ENCODE measurements at places on chromosomes 1 and 21.

DNA sequence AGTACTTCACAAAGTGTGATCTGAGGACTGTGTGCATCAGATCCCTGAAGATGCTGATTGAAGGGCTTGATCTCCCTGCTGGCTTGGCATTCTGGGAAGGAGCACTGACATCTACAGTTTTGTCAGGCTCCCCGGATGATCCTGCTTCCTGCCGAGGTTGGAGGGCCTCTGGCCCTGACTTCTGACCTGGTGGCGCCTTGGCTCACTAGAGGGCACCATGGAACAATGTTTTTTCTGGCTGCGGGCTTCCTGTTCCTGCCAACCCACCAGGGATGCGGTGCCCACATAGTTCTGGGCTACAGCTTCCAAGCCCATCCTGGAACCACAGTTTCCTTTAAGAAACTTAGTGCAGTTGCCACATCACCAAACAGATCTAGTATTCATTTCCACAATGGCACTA is 38.8 kb upstream of the RASAL2 start:
- DNase-seq = no peak

- no peak for DNase-seq
Measured at GRCh38 chr1:116453906-116454305, 80.9 kb downstream of the ATP1A1 start.

- no peak for DNase-seq
Measured at GRCh38 chr1:214898161-214898560, 184.4 kb upstream of the KCNK2 start.

- no peak for DNase-seq
Measured at GRCh38 chr21:45991606-45992300, 10.2 kb downstream of the COL6A1 start.

DNA sequence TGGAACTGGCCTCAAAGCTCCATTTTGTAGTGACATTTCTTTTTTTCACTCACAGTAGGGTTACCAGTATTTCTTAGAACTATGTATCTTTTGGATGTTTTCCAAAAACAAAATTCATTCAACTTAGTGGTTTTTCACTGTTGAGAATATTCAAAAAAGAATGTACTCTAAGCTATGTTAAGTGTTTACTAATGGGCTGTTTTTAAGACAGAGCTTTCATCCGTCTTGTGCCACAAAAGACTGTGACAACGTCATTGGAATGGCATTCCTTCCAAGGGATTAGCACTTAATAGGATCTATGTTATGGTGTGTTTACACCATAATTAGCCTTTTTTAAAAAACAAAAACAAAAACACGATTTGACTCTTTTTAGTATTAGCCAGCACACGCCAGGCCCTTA is 66.8 kb downstream of the TTC3 start:
- DNase-seq = no peak

DNA sequence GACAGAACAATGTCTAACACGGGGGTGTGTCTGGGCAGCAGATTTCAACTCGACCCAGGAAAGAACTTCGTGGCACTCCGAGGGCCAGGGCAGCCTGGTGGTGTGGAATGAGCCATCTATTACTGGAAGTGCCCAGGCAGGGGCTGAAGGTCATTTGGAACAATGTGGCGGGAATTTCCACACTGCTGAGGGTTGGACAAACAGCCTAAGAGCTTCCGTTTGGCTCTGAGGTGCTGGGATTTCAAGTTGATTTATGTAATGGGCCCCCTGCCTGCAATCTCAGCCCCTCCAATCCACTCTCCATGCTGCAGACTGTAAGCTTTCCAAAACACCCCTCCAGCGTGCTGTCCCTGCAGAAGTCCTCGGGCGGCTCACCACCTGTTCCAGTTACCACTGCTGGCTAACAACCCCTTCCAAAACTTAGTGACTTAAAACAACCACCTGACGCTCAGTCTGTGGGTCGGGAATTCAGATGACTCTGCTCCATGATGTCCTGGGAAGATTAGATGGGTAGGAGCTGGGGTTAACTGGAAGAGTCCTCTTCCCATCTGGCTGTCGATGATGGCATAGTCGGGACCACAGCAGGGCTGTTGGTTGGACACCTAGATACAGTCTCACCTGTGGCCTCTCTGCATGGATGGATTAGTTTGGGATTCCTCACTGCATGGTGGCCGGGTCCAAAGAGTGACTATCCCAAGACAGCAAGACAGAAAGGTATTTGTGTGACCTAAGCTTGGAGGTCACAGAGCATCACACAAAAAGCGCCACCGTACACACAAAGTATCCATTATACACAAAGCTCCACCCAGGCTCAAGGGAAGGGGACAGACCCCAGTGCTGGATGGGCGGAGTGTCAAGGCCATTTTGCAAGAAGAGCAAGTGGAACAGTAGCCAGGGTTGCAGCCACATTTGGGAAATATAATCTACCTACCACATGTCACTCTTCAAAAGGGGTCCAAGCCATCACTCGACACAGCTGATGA is 89.7 kb upstream of the IFFO2 start:
- no peak for DNase-seq

DNA sequence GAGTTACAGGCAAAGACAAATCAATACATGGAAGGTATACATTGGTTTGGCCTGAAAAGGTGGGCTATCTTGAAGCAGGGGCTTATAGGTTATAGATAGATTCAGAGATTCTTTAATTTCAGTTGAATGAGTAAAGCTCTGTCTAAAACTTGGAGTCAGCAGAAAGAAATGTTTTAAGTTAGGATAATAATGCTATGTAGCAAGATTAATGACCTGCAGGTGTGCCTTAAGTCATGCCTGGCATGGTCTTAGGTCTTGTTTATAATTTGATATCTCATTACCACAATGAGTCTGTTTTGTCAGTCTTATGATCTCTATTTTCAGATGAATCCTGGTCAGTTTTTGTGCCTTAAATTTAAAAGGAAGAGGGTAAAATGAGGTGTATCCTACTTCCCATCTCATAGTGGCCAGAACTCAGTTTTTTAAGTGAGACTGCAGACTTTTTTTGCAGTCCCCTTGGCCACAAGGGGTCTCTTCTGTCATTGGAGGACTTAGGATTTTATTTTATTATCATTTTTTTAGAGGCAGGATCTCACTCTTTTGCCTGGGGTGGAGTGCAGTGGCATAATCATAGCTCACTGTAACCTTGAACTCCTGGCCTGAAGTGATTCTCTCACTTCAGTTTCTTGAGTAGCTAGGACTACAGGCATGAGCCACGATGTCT is 21.3 kb upstream of the PGBD2 start:
- no peak for DNase-seq

- DNase-seq = no peak
Measured at GRCh38 chr1:12014141-12014991, 4.9 kb upstream of the MIIP start.

DNA sequence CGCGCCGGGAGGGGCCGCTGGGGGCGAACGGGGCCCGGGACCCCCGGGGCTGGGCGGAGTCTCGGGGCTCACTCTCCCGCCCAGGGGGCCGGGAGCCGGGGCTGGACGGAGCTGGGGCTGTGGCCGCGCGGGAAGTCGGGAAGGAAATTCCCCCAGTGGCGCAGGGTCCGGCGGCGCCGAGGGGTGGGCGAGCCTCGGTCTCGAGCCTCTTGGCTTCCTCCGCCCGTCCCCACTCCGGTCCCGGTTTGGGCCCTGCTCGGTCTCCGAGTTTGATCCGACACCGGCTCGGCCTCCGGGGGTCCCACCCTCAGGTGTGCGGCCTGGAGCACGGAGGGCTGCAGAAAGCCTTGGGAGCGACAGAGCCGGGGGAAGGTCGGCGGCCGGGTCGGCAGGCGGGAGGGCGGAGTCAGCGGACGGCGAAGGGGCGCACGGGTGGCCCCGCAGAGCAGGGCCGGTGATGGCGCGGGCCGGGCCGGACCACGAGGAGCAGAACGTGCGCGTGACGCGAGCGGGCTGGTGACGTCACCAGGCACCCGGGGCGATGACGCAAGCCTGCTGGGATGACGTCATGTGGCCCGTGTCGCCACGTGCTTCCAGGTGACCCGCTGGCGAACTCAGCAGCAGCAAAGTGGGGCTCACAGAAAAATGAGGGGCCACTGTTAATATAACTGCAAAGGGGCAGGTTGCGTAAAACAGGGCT is 610 bp upstream of the HES4 start:
- no peak for DNase-seq

DNA sequence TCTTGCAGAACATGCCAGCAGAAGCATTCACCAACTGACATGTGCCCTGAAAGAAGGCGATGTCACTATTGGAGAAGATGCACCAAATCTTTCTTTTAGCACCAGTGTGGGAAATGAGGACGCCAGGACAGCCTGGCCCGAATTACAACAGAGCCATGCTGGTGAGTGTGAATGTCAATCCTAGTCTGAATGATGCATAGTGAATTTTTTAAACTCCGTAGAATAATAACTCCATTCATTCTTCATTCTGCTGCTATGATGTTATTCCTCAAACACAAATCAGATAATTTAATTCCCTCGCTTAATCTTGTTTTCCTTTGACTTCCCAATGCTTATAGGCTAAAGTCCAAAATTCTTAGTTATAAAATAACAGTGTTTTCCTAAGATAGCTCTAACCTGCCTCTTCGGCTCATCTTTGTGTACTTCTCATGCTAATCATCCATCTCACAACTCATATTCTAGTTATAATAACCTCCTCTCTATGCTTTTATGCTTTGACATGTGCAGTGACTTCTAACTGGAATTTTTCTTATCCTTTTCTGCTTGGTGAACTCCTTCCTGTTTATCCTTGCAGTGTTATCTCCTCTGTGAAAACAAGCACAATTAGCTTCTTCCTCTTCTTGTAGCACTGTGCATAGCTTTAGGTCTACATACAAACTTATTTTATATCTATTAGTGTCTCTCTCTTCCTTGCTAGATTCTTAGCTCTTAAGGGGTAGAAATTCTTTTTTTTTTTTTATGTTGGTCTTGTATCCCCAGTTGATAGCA is 14.4 kb downstream of the SDCCAG8 start:
- DNase-seq = no peak

- no peak for DNase-seq
Measured at GRCh38 chr1:115814685-115815398, 26.1 kb downstream of the NHLH2 start.

- no peak for DNase-seq
Measured at GRCh38 chr1:209962388-209962787, 24.4 kb downstream of the SYT14 start.

DNA sequence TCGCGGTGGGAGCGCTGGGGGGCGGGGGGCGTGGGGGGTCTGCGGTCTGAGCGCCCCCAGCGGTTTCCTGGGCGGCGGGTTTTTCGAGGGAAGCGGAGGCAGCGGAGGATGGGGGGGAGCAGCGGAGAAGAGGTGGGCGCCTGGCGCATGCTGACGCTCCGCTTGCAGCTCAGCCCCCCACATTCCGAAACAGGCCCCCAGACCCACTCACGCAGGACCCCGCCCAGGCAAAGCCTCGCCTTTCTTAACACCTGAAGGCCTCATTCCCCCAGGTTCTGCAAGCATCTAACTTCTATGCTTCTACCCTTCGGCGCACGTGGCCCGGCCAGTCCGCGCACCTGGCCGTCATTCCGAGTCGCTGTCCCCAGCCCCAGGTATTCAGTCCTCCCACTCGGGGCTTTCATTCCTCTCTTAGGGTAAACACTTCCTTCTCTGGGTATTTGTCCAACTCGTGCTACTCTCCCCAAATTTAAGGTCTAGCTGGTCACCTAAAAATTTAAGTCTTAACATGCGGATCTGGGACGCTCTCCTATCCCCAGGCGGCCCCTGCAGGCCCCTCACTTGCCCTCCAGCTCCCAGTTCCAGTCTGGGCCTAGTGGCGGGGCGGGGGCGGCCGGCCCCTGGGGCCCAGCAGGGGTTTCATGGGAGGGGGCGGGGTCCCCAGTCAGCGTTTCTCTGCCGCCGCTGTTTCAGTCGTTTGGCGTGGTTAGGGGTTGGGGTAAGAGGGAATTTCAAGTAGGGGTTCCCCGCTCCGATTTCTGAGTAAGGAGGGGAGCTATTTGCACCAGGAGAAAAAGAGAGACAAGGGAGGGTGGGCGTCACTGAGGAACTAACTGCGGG is 2.8 kb upstream of the ZBTB7B start:
- DNase-seq = peak; percentile 36

DNA sequence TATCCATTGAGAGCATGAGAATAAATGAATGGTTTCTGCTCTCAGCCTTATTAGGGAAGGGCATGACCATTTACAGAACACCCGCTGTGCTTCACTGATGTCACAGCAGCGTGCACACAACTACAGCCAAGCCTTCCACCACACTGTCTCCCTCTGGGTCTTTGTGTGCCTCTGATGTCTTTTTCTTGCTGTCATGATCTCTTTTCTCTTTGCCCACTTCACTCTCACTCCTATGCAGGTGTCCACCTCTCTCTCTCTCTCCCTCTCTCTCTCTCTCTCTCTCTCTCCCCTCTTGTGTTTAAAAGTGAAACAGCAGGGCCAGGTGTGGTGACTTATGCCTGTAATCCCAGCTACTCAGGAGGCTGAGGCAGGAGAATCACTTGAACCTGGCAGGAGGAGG is 232.5 kb upstream of the JUN start:
- DNase-seq = no peak

DNA sequence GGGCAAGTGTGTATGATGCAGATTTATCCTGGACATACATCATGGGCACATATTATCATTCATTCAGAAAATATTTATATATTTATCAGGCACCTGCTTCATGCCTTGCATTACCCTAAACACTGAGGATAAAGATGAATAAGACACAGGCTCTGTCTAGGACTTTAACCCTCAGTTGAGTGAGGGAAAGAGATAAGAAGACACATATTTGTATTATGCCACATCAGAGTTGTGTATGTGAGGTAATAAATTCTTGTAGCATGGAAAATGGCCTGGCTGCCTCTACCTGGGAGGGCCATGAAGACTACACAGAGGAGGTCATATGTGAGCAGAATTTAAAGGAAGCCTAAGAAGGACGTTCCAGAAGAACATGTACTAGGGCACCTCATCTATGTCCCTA is 275.8 kb upstream of the ST6GALNAC5 start:
- DNase-seq = no peak

GRCh38 chr21:35394049-35394448 is 344.9 kb upstream of the RUNX1 start:
- DNase-seq = no peak

DNA sequence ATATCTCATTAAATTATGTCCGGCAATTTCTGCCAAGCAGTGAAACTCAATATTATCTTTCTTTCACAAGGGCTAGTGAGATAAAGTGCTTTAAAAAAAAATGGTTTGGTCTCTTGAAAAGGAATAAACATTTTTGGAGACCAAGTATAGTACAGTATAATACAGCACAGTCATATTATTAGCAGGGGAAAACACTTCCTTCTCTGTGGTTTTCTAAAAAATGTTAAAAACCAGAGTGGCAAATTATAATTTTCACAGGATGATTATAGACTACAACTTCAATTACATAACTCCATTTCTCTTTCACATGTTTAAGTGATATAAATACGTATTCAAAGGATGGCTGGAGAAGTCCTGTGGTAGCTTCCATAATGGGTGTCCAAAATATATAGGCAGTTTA is 170.3 kb upstream of the DMRTA2 start:
- no peak for DNase-seq

GRCh38 chr1:170617591-170618330 is 46.2 kb upstream of the PRRX1 start:
- DNase-seq = no peak

- DNase-seq = no peak
Measured at GRCh38 chr1:220733086-220733601, 15.0 kb upstream of the MTARC2 start.

- DNase-seq = no peak
Measured at GRCh38 chr1:91541918-91542533, 41.4 kb downstream of the CDC7 start.

- no peak for DNase-seq
Measured at GRCh38 chr1:242877229-242877628, 352.7 kb upstream of the PLD5 start.

Data from NCI-H187 (cell line).